ENCODE measurements at places on chromosomes 7 and 10.

DNA sequence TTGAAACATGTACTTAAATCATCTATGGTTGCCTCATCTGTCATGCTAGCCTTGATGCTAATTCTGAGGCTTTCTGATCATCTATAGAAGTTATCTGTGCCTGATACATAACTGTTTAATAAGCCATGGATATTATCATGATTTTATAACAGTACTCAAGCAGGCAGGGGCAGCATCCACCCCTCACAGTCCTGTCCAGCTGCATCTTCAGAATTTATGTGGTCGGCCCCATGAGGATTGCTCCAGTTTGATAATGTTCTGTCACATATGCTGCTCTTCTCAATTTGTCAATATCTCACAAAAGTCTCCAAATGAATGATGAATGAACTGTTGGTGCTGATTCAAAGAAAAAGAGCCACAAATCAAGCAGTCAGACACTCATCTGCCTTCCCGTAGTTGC is 335.1 kb upstream of the POM121L12 start:
- DNase-seq: no peak

- no peak for DNase-seq
These were observed 283.7 kb upstream of the PODXL start for GRCh38 chr7:131839967-131840690.

DNA sequence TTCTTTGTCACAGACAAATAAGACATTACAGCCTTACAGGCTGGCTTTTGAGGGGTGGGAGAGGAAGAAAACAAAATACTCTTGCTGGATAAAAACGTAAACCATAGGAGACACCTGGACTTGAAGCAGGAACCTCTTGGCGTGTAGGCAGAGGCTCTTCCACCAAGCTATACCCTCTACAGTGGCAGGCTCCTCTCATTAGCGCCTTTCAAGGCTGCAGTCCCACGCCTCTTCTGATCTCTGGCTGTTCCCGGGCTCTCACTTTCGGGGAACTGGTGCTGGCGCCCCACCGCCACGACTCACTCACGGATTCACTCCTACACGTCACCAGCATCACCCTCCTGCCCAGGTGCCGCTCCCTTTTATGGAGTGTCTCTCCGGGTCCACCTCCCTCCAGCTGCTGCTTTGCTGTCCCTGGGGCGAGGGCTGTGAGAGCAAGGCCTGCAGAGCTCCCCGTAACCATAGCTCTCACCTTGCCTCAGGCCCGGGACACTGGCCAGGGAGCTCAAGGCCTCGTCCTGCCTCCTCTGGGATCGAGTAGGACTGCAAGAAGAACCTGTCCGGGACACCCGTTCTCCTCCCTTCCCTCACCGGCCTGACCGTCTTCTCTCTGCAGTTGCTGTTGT is 62.6 kb downstream of the ZNF777 start:
- DNase-seq: no peak

DNA sequence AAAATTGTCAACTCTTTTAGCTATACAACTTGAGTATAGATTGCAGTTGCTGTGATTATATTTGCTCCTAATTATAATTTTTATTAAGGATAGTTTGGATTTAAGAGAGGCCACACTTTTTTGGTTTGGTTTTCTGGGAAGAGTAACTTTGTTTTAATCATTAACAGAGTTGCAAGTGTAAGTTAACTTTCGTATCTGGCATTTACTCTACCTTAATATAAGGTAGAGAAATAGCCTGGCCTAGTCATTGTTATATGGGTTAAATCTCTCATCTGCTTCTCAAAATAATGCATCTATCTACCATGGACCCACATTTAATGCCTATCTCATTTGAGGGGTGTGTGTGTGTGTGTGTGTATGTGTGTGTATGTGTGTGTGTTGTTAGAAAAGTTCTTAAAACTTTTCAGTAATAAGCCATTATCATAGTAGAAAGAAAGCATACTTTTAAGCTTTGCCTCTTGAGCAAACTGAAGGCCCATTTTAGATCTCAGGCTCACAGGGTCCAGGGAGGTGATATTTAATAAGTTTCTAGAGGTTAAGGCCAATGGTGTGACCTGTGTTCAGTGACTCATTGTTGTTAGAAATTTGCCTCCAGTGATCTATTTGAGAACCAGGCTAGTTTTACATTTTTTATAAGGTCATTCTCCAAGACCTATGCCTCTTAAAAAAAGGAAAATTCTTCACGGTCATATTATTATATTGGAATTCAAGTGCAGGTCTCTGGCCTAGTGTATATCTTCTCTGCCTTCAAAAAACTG is 10.9 kb upstream of the TEX47 start:
- no peak for DNase-seq

- DNase-seq: peak; percentile 64
These were observed 164.4 kb downstream of the GLRX3 start for GRCh38 chr10:130300608-130301020.

- no peak for DNase-seq
These were observed 393.4 kb downstream of the ACTR3B start for GRCh38 chr7:153152801-153153422.

Data from stimulated activated CD4-positive, alpha-beta T cell treated with anti-CD3 and anti-CD28 coated beads, Interleukin-15, amount 100 ng/mL, for 48 hours (primary cell).